ENCODE measurements at places on chromosomes 1 and 21.

- DNase-seq: peak; percentile 93
These were observed 22.7 kb upstream of the SFT2D2 start for GRCh38 chr1:168202941-168203654.

- DNase-seq: no peak
These were observed 9.4 kb downstream of the OLIG2 start for GRCh38 chr21:33035147-33035546.

- no peak for DNase-seq
These were observed 86.0 kb downstream of the TIAM1 start for GRCh38 chr21:31258073-31258472.

DNA sequence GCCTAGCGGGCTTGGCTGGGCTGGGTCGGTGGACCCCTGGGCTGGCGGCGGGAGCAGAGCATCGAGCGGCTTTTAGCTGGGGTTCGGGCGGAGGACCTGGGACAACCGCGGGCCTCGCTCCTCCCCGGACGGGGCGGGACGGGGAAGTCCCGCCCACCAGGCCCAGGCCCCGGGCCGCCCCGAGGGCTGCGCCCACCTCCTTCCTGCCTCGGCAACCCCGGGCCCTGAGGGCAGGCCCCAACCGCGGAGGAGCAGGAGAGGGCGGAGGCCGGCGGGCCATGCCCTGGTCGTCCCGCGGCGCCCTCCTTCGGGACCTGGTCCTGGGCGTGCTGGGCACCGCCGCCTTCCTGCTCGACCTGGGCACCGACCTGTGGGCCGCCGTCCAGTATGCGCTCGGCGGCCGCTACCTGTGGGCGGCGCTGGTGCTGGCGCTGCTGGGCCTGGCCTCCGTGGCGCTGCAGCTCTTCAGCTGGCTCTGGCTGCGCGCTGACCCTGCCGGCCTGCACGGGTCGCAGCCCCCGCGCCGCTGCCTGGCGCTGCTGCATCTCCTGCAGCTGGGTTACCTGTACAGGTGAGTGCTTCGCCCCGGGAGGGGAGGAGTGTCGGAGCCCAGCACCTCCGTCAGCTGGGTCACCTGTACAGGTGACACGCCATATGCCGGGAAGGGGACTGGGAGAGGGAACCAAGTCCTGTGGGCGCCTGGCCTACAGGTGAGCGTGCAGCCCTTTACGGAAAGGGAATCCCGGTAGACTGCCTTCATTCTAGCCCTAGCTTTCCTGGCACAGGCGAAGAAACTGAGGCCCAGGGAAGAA, at the start of gene XKR8:
XKR8 (plus strand) TSS at position 182 of the 812 bp plus-strand sequence; CDS start at position 279, 97 bp downstream.
- peak; percentile 62 for DNase-seq

DNA sequence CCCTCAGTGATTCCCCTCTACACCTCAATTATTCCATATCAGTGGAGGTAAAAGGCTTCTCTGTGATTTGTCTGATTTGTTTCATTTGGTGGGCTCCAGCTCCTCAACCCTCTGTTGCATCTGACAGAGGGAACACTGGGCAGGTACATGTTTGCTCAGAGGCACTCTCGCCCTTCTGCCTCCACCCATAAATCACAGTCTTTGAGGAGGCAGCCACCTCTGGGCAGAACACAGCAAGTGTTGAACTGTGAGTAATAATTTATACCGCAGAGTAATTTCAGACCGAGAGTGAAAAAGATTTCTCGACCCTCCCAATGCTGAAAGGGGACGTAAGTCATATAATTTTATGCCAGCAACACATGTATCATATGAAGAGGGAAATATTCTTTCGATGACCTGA, 330.1 kb upstream of the PBX1 start:
- no peak for DNase-seq

DNA sequence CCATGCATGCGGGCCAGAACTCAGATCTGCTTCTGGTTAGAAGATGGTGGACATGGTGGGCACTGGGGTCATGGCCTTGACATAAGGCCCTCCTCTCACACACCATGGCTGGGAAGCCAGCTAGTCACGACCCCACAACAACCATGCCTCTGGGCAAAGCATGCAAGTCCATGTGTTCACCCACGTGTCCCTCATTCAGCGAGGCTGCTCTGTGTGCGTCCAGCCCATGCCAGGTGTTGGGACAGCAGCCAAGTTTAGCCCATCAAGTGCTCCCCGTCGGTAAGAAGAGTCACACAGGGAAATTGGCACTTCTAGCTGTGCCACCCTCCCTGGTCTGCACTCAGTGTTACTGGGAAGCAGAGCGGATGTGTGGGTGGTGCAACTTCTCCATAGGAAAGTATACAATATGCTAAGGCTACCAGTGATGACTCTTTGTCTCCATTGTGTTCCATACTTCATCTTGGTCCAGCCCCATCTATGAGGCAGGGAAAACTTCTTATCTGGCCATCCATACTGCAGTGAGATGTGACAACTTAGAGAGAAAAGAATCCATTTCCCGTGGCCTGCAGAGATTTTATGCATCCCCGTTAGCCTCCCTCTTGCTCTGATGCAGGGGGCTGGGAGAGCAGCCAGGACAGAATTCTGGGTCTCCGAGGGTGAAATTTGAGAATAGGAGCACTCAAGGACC, 198.0 kb downstream of the GRIK3 start:
- DNase-seq: no peak

DNA sequence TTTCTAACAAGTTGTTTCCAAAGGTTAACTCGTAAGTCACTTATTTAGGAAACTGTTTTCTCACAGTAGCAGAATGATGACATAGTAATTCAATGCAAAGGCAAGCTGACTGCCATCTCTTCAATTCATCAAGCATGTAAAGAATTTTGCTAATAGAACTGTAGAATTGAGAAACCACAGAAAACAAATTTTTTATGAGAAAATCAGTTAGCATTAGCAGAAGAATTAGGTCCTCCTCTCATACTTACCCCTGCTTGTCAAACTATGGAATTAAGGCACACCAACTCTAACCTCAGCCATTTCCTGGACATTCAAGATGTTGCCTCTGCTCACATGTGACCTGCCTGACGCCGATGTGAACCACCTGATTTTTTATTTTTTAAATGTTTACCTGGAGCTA, 115.2 kb downstream of the LRRC40 start:
- no peak for DNase-seq

DNA sequence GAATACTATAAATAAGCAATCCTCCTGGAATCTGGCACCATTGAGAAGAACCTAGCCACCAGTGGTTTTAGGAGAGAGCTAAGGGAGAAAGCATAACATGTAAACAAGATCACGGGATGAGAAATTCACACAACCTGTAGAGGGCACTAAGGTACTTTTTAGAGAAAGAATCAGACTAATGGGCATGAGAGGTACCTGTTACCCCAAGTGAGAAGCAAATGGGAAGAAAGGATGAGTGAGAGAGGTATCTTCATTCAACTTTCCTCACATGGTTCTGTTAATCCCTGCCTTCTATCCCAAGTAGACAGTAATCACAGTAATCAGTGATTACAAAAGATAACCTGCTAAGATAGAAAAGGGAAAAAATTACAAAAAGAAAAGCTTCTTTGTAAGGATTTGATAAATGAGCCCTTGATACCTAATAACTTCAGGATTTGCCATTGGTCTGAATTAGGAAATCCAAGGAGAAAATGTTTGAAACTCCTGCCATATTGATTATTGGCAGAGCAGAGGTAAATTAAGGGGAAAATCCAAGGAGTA, 251.1 kb upstream of the ADGRL2 start:
- DNase-seq: peak; percentile 74

DNA sequence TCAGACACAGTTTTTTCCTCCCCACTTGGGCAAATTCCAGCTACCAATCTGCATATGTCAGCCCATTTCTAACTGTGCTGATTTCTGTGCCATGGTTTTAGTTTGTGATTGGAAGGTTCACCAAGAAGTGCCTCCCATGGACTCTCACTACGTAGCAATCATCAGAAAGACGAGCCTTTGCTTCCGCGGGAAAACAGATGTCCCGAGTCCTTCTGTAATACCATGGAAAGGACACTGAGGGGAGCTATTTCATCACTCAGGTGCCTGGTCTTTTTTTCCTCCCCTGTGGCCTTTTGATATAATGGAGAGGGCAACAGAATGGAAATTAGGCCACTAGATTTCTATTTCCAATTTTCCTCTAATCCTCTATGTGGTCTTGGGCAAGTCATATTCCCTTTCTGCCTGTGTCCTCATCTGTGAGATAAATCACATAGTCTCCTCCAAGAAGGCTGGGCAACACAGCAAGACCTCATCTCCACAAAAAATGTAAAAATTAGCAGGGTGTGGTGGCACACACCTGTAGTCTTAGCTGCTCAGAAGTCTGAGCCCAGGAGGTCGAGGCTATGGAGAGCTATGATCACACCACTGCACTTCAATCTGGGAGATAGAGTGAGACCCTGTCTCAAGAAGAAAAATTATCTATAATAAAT, 24.8 kb downstream of the LEMD1 start:
- DNase-seq: peak; percentile 70

GRCh38 chr1:227869851-227870305, 54.4 kb downstream of the PRSS38 start:
- no peak for DNase-seq

DNA sequence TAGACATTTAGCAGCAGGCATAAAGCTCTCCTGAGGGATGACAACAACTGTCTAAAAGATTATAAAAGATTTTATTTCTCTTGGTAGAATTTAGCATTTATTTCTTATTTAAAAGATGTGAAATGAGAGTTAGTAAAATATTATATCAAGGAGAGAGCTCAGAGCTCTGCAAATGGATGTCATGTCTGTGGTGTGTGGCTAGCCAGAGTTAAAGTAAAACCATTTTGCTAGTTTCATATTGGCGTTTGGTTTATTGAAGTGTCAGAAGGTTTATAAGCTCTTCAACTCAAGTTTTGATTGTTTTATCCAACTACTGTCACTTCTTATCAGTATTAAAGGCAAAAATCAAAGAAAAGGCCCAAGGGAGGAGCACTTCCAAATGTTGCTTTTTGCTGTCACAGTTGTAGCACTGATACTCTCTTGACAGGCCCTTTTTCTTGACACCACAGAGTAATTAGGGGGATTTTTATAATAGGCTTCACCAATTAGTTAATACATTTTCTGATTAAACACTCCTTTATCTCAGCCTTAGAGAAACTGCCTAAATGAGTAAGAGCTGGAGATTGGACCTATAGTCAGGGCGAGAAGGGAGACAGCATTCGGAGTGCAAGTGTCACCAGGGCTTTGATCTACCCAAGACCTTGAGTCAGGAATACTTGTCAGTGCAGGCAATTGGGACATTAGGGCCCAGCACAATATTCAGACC, 233.9 kb downstream of the PTBP2 start:
- DNase-seq: no peak

DNA sequence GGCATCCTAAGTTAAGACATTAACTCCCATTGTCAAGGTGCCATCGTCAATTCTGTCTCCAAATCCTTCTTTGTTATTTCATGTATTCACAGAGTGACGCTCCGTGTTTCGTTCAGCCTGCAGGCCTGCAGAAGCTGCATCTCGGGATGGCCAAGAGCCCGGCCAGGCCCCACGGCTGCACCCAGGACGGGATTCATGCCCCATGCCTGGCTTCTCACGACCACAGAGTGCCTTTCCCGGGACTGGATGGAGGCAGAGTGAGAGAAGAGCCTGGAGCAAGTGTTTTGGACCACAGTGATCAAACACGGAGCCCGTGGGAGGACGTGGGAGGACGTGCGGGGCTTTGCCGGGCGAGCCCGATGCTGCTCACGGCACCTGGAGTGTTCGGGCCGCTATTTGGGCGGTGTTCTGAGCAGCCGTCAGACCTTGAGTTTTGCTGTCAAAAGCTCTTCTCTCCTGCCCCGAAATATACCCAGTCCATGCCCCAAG, 56.8 kb downstream of the COL6A1 start:
- DNase-seq: no peak

DNA sequence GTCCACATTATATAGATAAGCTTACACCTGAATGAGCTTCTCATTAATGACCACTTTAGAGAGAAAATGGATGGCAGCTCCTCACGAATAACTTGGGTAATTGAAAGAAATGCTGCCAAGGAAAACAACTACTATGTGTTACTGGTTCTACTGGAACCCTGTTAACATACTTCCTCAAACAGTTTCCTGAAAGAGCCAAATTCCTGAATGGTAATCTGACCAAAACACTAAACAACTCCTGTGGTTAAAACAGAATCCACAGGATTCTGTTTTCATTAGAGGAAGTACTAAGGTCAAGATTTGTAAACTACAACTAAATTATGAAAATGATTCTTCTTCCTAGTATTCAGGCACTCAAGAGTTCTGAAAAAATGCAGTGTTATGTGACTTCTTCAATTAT, 107.2 kb downstream of the DNM3 start:
- peak; percentile 9 for DNase-seq

GRCh38 chr1:234479310-234479559, 256 bp upstream of the TARBP1 start:
- no peak for DNase-seq

DNA sequence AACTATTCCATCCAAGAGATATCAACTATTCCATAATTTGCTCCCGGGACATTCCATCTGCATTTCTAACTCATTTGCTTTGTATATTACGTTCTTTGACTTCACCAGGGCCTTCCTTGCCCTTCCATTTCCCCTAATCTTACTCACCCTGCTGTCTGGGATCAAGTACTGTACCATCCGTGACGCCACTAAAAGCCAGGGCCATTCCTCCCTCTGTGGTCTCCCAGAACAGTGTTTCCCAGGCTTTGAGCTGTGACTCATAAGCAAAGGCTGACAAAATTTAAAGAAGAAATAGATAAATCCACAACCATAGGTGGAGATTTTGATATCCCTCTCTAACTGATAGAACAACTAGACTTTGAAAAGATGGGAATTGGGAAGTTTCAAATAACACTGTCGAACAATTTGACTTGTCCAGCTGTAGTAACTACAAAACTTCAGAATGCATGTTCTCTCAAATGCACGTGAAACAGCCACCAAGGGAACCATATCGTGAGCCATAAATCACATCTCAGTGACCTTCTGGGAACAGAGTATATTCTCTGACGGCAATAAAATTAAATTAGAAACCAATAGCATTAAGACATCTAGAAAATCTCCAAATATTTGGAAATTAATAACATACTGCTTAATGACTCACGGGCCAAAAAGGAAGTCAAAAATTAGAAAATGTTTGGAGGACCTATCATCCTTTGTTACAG, 501.0 kb downstream of the SETD4 start:
- DNase-seq: peak; percentile 98

DNA sequence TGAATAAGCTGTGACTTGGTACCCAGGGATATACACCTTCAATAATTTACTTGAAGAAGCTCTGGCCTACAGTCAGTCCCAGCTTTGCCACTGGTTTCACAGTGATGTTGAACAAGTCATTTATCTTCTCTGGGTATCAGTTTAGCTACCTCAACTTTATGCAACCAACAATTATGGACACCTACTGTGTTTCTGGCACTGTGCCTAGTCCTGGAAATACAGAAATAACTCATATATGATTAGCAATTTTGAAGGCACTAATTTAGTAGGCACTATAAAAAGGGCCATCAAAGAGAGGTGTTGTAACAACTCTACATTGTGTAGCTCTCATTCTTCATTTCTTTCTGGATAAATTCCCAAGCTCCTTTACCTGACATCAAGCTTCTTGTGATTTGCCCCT, 88.6 kb upstream of the SPATA6 start:
- no peak for DNase-seq
